ENCODE measurements at places on chromosomes 13 and 19. TPM values are rescaled to one million over a fixed set of nuclear protein-coding genes. Genes with fewer than 3 reads are reported as not detected.

GRK1 gene
- total RNA-seq: not detected

MUC16 gene
- not detected for total RNA-seq

FFAR3 gene
- total RNA-seq: not detected

GRCh38 chr19:33125929-33126388 is 6.0 kb upstream of the WDR88 start:
- DNase-seq: peak; percentile 58

GRCh38 chr19:45460807-45461347 is 6.9 kb upstream of the FOSB start:
- DNase-seq: no peak

GRCh38 chr19:42459926-42460325 is 17.2 kb upstream of the CXCL17 start:
- DNase-seq: no peak

- peak; percentile 16 for DNase-seq
Observed at GRCh38 chr13:47326061-47326460, 429.2 kb upstream of the HTR2A start.

DNA sequence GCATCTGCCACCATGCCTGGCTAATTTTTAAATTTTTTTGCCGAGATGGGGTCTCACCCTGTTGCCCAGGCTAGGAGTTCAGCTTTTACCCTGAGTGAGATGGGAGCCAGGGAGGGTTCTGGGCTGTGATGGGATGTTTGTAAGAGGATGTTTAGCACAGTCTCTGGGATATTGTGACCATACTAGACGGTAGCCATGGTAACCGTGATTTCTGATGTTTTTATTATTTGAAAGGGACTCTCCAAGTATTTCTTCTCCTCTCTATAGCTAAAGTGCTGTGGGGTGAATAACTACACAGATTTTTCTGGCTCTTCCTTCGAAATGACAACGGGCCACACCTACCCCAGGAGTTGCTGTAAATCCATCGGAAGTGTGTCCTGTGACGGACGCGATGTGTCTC is 10.4 kb downstream of the TSPAN16 start:
- DNase-seq: peak; percentile 50

- DNase-seq: no peak
Observed at GRCh38 chr13:108249150-108249549, 20.4 kb upstream of the TNFSF13B start.

GRCh38 chr13:89029062-89029461 is 1357.9 kb downstream of the SLITRK5 start:
- no peak for DNase-seq

Data from M059J (cell line).